ENCODE measurements at places on chromosomes 1 and 21.

- DNase-seq, result no peak
These were observed 56.3 kb downstream of the USH2A start for GRCh38 chr1:216366979-216367378.

DNA sequence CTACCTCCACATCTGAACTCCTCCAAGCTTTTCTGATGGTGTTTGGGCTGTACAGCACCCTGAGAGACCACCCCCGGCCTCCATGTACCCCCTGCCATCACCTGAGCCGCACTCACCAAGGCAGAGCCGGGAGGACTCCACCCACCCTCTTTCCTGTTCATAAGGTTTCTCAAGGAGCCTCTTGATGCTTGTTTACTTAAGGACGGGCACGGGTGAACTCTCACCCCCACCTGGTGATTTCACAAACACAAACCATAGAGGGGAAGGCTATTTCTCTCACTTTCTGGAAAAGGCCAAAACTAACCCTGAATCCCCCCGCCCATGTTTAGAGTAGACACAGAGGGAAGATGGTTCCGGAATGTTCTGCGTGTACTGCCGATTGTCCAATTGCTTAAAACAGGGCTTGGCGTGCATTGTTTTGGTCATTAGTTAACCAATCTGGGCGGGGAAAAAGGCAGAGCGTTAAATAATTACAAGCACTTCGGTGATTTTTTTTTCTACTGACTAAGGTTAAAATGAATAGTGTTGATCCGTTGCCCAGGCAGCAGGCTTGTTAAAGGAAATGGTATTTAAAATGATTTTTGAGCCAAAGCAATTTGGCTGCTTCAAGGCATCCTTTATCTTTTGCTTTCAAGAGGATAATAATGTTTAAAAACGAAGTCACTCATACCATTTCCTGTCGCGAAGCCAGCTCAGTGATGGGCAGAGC lies 279.8 kb upstream of the VAMP3 start:
- DNase-seq, result no peak

DNA sequence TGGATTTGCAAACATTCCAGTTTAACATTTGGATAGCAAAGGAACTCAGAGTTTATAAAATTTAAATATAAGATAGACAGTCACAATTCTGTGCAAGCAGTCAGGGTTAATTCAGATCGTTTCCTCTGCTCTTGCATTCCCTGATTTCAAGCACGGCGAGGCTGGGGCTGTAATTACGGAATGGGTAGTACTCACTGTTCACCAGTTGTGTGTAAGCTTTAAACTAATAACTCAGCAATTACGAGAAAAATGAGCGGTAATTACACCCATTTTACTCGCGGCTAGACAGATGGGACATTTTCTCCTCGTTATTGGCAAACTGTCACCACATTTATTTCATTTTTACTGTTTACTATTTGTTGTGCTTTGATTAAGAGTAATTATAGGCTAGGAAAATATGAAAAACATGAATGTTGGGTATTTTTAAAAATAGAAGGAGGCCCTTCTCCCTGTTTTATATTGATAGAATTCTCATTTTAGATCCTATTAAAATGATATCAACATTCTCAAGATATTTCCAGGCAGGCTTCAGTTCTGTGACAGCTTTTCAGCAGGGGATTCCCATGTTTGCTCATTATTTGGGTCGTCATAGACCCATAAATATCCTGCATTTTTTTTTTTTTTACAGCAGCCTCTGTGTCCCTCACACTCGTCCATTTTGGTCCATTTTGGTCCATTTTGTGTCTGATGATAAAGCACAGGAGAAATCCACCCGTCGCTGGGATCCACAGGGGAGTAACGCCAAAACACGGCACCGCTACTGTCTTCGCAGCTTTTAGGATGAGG lies 208.3 kb downstream of the DSCAM start:
- no peak for DNase-seq

DNA sequence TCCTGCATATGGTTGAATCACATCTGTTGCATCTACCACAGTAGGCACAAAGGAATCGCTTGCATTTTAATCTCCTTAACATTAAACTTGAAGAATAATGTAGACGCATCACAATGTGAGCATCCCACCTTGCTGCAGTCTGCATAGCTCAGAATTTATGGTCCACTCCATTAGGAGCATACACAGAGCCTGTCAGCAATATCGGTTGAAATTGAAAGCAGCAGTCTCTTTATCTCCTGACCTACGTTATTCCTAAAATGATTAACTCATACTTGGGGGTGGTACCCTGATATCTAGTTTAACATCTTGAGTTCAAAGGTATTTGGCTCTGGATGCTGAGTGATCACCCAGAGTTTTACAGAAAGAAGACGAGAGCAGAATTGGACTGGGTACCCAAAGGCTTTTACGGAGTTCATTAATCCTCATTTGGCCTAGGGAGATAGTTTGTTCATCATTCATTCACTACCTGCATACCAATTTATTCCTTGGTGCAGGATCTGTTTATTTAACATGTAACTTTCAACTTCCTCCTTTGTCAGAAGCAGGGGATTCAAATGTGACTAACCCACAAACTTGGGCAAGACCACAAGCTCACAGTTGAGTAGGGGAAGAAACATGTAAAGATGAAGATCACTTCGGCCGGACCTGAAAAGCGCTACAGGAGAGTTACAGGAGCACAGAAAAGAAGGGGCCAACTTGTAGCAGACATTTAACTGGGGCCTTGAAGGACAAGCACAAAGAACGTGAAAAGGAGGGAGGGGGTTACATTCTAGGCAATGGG lies 187.9 kb downstream of the DAB1 start:
- DNase-seq, result no peak

GRCh38 chr1:100785470-100786052 lies 66.0 kb downstream of the VCAM1 start:
- no peak for DNase-seq

GRCh38 chr1:14294860-14295536 lies 303.5 kb upstream of the KAZN start:
- DNase-seq, result no peak

DNA sequence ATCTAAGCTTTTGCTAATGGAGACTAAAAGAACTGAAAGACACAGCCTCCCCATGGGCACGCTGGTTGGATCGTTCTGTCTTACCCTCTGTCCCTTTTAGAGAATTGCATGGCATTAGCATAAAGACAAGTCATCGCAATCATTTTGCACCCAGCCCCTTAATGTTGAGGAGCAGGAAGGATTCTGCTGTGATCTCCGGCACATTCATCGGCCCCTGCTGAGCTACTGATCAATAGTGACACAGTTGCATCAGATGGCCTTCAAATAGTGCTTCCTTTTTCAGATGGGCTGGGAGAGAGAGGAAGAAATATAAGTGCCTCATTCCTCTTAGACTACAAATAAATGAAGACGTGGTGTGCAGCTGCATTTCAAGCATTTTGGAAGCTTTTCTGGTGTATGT lies 75.4 kb downstream of the NOS1AP start:
- no peak for DNase-seq

- DNase-seq, result no peak
These were observed 1.4 kb downstream of the ACOT7 start for GRCh38 chr1:6391951-6392808.

Measured in activated T-helper 1 cell treated with anti-CD3 and anti-CD28 coated beads, Interleukin-2, amount 50 U/mL, for 16 hours (primary cell).